AML-193 (cell line): ENCODE measurements at places on chromosomes 6 and 20.
A peak's percentile ranks its signal among the peaks of the same experiment; 100 is the strongest.

- no peak for DNase-seq
Measured at GRCh38 chr20:57465943-57466342, 59.0 kb downstream of the CTCFL start.

- no peak for DNase-seq
Measured at GRCh38 chr6:154767003-154767723, 33.9 kb downstream of the SCAF8 start.

- DNase-seq, result peak; percentile 94
Measured at GRCh38 chr6:113697632-113698410, 159.3 kb upstream of the MARCKS start.

DNA sequence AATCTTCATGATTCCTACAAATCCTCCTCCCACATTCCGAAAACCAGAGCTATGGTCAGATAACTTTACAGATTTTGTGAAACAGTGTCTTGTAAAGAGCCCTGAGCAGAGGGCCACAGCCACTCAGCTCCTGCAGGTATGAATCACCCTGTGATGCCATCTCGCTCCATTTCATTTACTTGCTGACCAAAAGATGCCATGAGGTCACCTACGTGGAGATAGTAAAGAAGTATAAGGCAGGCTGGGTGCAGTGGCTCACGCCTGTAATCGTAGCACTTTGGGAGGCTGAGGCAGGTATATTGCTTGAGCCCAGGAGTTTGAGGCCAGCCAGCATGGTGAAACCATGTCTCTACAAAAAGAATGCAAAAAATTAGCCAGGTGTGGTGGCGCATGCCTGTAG lies 30.9 kb downstream of the STK4 start:
- no peak for DNase-seq

DNA sequence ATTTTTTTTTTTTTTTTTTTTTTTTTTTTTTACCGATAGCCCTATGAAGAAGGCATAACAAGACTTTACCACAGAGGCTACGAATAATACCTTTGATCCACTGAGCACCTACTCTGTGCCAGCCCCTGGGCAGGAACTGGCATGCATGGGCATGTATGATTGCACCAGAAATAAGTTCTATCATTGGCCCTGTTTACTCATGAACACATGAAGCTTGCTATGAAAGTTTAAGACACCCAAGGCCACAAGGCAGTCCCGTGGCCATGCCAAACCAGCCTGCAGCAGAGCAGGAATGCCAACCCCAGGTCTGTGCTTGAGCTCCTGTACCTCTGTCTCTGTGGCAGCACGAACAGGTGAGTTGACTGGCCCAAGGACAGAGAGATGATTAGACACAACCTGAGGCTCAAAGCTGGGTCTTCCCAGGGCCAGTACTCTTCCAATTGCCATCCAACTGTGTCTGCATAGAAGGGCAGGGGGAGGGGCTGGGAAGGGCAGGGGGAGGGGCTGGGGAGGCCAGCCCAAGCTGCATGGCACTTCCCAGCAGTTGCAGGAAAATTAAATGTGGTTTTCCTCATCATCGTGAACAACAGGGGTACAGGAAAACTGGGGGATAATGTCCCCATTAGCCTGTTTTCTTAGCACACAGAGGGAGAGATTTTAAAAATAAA lies 63.5 kb downstream of the LRFN2 start:
- no peak for DNase-seq

GRCh38 chr6:128099571-128100197 lies 198.8 kb upstream of the THEMIS start:
- DNase-seq, result no peak

DNA sequence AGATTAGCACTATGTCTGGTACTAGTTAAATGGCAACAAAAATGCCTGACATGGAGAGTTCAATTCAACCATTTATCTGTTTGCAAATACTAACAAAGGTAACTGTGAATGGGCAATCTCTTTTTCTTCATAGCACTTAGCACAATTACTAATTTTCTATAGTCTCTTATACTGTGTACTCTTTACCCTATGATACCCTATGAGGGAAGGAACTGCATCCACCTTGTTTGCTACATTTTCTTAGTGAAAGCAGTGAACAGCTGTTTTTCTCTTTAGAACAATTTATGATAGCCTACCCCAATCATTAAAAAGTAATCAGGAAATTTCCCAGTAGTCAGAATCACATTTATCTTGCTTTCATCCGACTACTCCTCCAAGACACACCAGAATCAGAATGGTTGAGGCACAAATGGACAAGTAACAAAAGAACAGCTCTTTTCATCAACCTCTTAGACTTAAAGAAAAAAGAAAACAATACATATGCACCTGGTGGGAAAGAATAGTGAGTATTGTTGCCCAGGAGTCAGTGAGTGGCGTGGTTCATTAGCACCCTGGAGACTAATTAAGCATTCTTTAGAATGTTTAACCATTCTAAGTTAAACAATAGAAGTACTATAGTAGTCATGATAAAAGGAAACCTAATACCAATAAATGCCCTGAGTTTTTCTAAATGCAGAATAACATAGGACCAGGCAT lies 16.7 kb downstream of the ZNF292 start:
- DNase-seq, result no peak

DNA sequence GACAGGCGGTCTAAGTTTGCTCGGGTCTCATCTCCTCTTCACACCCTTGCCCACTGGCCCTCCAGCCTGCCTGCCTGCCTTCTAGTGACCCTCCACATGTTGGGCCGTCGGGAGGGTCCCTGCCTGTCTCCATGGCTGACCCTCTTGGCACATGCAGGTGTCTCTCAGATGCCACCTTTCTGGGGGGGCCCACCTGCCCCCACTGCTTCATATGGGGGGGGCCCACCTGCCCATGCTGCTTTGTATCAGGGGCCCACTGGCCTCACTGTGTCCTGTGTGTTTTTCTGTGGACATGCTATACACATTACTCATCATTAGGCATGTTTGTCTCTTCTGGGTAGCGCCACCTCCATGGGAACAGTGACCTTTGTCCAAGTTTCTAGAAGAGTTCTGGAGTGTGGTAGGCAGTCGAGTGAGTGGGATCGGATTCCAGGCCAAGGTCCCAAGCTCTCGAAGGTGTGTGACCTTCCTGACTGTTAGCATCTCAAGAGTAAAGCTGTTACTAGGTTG lies 40.4 kb upstream of the KIF25 start:
- DNase-seq, result no peak

DNA sequence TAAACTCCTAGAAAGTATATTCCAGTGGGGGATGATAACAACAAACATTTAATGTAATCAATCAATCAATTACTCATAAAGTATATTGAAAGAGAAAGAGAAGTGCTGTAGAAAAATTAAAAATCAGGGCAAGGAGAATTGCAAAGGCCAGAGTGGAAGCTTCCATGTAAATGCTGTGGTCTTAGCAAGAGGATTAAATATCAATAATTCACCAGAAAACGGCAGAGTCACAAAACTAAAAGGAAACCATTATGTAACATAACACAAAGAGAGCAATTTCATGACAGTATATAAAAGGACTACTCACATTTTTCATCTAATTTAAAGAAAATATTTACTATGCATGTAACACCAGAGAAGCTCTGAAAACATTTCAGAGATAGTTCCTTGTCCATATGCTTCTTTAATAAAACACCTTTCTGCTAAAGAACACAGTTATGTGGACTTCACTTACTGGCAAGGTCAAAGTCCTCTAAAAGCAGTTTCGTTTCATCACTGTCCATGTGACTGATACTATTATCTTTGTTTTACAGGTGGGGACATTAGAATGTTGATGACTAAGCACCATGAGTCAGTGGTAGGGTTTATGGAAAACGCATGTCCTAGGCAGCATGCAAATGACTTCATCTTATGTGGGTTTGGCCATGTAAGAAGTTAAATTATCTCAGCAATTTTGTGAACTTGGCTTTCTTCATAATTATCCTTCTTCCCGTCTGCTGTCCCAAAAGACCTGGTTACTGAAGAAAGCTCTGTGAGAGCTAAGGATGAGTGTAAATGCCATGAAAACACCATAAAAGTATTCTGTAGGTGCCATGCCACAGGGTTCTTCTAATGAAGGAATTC lies 185.8 kb upstream of the TENT5A start:
- peak; percentile 32 for DNase-seq

- no peak for DNase-seq
Measured at GRCh38 chr6:116840091-116840490, 11.2 kb upstream of the GPRC6A start.

- DNase-seq, result peak; percentile 67
Measured at GRCh38 chr6:17703256-17703694, 3.5 kb downstream of the NUP153 start.

GRCh38 chr6:137102050-137102848 lies 57.5 kb upstream of the IL20RA start:
- DNase-seq, result no peak

DNA sequence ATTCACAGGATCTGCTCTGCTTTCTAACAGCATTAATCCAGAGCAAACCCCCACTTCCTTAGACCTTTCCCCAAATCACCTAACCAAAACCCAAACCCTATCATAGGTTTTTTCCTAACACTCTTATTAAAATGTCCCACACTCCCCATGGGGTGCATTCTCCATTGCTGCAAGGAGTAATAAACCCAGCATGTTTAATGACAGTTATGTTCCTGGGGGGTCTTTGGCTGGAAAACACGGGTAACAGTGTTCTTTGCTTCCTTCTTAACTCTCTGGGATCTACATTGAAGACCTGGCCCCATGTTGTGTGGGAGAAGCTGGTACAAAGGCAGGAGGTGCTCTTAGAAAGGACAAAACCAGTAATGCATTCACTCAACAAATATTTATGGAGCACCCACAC lies 16.1 kb downstream of the TRIM31 start:
- no peak for DNase-seq
